H54 (cell line): ENCODE measurements at places on chromosomes 4 and X.

GRCh38 chrX:97876697-97877407, 993.1 kb downstream of the RPA4 start:
- no peak for DNase-seq

DNA sequence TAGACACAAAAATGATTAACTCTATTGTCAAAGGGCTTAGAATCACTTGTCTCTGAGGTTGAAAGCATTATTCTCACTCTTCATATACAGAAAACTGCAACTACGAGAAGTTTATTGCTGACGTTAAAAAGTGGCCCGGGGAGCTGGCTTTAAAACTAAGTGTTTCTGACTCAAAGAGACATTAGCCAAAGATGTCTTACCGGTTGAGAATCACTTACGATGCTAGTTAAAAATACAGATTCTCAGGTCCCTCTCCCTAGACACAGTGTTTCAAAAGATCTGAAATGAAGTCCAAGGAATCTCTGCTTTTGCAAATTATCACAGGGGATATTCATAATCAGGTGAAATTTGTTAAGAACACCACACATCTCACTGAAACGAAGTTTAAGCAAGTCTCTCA, 1.2 kb downstream of the GNPDA2 start:
- no peak for DNase-seq

- no peak for DNase-seq
Measured at GRCh38 chrX:38704146-38704882, 96.9 kb upstream of the MID1IP1 start.

GRCh38 chr4:8117278-8117682, 41.3 kb downstream of the ABLIM2 start:
- peak; percentile 40 for DNase-seq

GRCh38 chr4:165203541-165204461, 3.6 kb upstream of the KLHL2 start:
- DNase-seq = no peak
